ENCODE measurements at places on chromosomes 6 and 20. TPM values are rescaled to one million over a fixed set of nuclear protein-coding genes. Genes with fewer than 3 reads are reported as not detected.

Gene ADGB
- total RNA-seq = not detected

Gene REM1
- total RNA-seq = not detected

Gene MRPS18A
- 88.8 TPM for total RNA-seq

Gene FAXC
- 1.5 TPM for total RNA-seq

Gene RUNX2
- 0.66 TPM for total RNA-seq

Gene SCUBE3
- total RNA-seq = 0.47 TPM

Gene SLC22A2
- total RNA-seq = not detected

Gene TTK
- 29.6 TPM for total RNA-seq

Gene ASIP
- not detected for total RNA-seq

Gene HLA-DQB2
- 0.39 TPM for total RNA-seq

Gene MYH7B
- total RNA-seq = 0.52 TPM

Gene PTK6
- 15.9 TPM for total RNA-seq

Gene EFHC1
- total RNA-seq = 18.1 TPM

Gene GZF1
- total RNA-seq = 4.5 TPM

Gene VPS52
- 104 TPM for total RNA-seq

Gene CRNKL1
- total RNA-seq = 6.7 TPM

DNA sequence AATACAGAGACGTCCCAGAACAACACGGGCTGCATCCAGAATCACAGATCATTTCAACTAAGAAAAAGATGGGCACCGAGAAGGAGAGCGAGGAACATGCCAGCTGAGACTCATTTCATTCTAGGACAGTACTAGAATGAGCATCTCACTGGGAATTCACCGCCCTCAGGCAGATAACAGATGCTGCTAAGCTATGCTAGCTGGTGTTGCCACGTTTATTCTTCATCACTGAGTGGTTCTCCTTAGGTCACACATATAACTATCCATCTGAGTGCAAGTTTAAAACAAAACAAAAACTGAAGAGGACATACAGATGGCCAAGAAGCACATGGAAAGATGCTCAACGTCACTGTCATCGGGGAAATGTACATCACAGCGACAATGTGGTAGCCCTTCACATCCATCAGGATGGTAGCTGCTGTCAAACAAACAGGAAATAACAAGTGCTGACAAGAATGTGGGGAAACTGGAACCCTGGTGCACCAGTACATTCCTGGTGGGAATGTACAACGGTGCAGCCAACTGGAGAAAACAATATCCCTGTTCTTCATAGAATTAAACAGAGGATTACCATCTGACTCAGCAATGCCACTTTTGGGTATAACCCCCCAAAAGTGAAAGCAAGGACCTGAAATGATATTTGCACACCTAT lies 97.6 kb downstream of the SLC22A23 start:
- DNase-seq = no peak

DNA sequence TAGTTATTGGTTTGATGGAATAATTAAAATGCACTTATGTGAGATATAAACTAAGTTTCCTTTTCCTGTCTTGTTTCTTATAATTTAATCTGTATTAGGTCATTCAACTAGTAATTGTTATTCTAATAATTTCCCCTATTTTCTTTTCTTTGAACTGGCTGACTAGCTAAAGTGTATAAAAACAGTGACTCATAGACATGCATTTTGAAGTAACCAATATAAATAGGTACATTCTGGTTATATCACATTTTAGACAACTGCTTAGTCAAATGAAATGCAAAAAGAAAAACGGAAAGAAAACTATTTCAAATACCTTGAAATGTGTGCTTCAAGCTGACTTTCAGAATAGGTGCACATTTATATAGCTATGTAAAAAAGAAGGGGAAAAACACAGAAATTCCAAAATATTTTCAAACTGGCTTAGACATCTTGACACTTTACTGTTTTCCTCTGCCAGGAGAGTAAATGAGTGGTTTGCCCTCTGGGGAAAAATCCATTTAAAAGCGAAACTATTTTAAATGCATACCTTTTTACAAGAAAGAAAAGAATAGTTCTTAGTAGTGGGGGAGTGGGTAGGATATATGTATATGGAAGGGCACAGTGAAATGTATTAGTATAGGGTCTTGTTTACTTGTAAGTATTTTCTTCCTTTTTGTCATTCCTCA lies 28.3 kb downstream of the KCNQ5 start:
- DNase-seq = no peak

DNA sequence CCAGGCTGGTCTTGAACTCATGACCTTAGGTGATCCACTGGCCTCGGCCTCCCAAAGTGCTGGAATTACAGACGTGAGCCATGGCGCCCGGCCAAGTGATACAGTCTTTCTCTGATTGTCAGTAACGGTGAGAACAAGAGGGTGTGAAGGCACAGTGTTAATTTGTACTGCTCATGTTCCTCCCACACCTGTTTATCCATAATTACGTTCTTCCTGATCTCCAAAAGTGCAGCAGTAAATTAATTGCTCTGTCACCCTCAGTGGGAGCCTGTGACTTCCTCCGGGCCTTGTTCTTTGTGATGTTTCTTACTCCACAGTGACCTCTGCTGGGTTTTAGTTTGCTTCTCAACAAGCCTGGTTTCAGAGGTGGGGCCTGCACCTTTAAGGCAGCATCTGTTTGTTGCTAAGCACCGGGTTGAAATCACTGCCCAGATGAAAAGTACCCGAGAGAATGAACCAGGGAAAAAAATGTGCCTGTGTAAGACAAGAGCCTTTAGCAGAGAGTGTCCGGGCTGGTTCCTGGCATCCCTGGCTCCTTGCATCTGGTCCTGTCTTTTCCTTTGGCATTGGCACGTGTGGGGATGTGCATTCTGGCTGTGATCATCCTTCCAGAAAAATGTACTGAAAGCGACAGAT lies 89.1 kb upstream of the CLDN20 start:
- DNase-seq = peak; percentile 70

GRCh38 chr6:40362859-40363258 lies 224.3 kb downstream of the LRFN2 start:
- no peak for DNase-seq

DNA sequence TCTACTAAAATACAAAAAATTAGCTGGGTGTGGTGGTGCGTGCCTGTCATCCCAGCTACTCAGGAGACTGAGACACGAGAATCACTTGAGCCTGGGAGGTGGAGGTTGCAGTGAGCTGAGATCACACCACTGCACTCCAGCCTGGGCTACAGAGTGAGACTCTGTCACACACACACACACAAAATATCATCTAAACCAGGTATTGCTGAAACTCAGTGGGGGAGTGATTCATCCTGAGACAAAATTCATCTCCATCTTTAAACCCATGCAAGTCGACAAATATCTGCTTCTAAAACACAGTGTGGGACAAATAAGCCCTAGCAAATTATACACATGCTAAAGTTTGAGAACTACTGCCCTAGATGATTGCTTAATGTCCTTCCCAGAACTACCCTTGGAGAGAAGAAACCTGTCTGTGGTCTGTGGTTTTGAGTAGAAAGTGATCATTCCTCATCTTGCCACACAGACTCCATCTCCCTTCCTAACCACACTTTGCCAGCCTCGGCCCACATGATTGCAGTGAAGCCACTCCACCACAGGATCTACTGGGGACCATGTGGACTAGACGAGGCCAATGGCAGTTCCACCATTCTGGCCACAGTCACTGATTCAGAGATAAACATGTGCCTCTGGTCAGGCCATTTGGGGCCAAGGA lies 130.3 kb downstream of the OPRM1 start:
- DNase-seq = no peak

- no peak for DNase-seq
Measured at GRCh38 chr20:15658295-15658694, 915.0 kb downstream of the KIF16B start.

- DNase-seq = no peak
Measured at GRCh38 chr6:157304899-157305663, 18.2 kb downstream of the TMEM242 start.

GRCh38 chr6:94751641-94752329 lies 825.5 kb upstream of the MANEA start:
- DNase-seq = no peak

- no peak for DNase-seq
Measured at GRCh38 chr6:74100719-74101287, 404.8 kb downstream of the CD109 start.

DNA sequence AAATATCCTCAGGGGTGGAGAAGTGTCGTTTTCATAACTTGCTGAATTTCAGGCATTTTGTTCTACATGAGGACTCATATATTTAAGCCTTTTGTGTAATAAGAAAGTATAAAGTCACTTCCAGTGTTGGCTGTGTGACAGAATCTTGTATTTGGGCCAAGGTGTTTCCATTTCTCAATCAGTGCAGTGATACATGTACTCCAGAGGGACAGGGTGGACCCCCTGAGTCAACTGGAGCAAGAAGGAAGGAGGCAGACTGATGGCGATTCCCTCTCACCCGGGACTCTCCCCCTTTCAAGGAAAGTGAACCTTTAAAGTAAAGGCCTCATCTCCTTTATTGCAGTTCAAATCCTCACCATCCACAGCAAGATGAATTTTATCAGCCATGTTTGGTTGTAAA lies 20.3 kb upstream of the MAPK13 start:
- DNase-seq = no peak

- no peak for DNase-seq
Measured at GRCh38 chr6:166826264-166826663, 130.1 kb downstream of the RNASET2 start.

GRCh38 chr20:58374027-58374850 lies 14.8 kb upstream of the VAPB start:
- no peak for DNase-seq

GRCh38 chr6:29011276-29011734 lies 6.2 kb upstream of the ZNF311 start:
- peak; percentile 48 for DNase-seq

- DNase-seq = no peak
Measured at GRCh38 chr6:165770397-165771082, 107.5 kb upstream of the PDE10A start.

DNA sequence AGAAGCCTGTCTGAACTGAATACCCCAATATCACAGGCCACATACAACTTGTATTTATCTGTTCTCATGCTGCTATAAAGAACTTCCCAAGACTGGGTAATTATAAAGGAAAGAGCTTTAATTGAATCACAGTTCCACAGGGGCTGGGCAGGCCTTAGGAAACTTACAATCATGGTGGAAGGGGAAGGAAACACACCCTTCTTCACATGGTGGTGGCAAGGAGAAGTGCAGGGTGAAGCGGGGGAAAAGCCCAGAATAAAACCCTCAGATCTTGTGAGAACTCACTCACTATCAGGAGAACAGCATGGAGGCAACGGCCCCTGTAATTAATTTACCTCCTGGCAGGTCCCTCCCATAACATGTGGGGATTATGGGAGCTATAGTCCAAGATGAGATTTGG lies 50.3 kb upstream of the FNDC1 start:
- DNase-seq = no peak

DNA sequence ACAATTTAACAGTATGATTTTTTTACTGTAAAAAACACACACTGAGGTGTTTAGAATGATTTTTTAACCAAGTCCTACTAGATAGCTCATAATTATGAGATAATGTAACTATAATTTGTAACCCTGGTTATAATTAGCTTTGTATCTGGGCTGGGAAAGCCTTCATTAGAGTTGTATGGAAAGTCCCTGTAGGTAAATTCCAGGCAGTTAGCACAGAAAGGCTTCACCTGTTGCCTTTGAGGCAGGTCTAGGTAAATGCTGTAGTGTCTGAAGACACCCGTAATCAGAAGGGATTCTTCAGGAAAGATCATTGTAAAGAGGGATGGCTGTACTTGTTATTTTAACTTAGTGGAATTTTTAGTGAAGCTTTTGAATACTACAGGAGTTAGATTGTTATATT lies 1.9 kb downstream of the TMEM200A start:
- DNase-seq = no peak

GRCh38 chr20:56829788-56830385 lies 200.8 kb downstream of the TFAP2C start:
- DNase-seq = no peak

GRCh38 chr20:32201296-32201976 lies 6.1 kb downstream of the PLAGL2 start:
- no peak for DNase-seq

DNA sequence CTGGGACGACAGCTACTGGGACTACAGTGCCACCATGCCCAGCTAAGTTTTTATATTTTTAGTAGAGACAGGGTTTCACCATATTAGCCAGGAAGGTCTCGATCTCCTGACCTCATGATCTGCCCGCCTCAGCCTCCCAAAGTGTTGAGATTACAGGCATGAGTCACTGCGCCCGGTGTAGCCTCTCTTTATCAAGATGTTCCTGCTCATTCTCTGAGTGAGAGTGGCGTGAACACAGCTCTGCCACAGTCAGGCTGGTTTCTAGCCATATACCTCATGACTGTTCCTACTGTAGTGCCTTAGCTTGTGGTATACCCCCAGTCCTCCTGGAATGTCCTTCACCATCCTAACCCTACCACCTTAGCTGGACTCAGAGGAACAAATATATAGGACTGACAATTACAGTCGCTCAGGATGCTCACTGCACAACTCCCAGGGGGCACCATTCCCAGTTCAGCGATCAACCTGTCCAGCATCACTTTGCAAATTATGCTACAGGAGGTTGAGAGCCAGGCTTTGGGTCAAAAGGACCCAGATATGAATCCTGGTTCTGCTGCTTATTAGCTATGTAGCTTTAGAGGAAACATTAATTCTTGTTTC lies 86.3 kb downstream of the CHMP4B start:
- peak; percentile 58 for DNase-seq

DNA sequence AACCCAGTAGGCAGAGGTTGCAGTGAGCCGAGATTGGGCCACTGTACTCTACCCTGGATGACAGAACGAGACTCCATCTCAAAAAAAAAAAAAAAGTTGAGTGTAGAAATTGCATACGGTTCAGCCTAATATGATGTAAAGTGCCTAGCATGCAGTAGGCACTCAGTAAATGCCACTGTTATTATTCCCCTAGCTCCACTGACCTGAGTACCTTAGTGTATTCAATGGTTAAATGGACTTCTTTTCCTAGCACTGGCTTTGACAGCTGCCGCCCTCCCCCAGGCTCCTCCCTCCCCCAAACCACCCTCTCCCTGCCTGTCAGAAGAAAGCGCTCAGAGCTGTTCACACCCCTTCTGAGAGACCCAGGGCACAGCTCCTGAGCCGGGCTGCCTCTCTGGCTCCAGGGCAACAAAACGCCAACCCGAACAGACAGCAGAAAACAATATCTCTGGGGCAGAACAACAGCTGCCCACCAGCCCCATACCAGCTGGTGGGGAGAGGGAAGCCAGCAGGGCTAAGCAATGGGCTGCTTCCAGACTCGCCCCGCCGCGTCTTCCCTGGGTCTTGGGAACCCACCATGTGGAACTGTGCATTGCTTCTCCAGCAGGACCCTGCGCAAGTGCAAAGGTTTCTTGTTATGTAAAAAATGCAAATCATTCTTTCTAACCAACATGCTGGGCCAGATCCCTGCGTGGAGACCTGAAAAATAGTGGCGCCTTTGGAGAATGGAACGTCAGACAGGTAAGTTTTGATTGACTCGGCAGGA lies 4.5 kb downstream of the CPNE5 start:
- no peak for DNase-seq

DNA sequence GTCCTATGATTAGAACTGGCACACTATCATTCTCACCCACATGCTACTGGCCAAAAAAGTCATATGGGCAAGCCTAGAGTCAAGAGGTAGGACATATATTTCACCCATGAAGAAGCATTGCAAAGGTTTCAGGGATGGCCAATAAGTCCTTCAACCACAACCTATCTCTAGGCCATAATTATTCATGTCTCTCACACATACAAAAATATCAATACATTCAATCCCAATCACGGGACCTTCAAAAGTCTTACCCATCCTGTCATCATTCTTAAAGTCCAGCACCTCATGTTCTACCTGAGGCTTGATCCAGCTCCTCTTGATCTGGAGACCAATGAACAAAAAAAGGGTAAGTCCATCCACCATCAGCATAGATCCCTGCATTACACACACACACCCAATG lies 12.6 kb upstream of the BTN1A1 start:
- no peak for DNase-seq

GRCh38 chr6:23534351-23534750 lies 591.7 kb upstream of the NRSN1 start:
- DNase-seq = no peak

GRCh38 chr6:148736774-148737412 lies 9.9 kb upstream of the UST start:
- DNase-seq = no peak

Measured in Calu3 (cell line).